Lower lobe of right lung (tissue), 2 donors: ENCODE measurements at places on chromosomes 6 and 20. TPM values are rescaled to one million over a fixed set of nuclear protein-coding genes. Genes with fewer than 3 reads are reported as not detected.
A peak's percentile ranks its signal among the peaks of the same experiment; 100 is the strongest.

GRCh38 chr6:128118401-128118800, 217.5 kb upstream of the THEMIS start:
- no peak for DNase-seq

L3MBTL1 gene
- 10.5 TPM for total RNA-seq

GRCh38 chr20:4341804-4342485, 326.6 kb upstream of the RNF24 start:
- DNase-seq: no peak

TRIM10 gene
- not detected for total RNA-seq

DNA sequence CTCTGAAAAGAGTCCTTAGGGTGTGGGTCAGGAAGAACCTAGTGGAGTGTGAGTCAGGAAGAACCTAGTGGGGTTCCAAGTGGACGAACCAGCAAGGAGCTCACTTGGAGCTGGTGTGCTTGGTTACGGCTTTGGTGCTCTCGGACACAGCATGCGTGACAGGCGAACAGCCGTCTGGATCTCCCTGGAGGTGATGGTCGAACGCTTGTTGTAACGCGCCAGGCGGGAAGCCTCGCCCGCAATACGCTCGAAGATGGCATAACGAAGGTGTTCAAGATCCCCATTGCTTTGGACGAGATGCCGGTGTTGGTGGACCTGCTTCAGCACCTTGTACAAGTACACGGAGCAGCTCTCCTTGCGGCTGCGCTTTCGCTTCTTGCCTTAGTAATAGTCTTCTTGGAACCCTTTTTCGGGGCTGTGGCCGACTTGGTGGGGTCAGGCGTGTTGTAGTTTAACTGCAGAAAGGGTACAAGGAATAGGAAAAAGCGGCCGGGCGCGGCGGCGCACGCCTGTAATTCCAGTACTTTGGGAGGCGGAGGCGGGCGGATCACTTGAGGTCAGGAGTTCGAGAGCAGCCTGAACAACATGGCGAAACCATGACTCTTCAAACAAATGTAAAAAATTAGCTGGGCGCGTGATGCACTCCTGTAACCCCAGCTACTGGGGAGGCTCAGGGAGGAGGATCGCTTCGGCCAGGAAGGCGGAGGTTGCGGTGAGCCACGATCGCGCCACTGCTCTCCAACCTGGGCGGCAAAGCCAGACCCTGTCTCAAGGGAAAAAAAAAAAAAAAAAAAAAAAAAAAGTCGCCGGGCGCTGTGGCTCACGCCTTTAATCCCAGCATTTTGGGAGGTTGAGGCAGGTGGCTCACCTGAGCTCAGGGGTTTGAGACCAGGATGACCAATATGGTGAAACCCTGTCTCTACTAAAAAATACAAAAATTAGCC, 48.0 kb downstream of the OR2B2 start:
- peak; percentile 60 for DNase-seq

GRCh38 chr6:38775870-38776269, 60.8 kb downstream of the DNAH8 start:
- no peak for DNase-seq

KCNS1 gene
- total RNA-seq: 3.5 TPM

GRCh38 chr6:17836293-17836692, 129.6 kb upstream of the NUP153 start:
- no peak for DNase-seq
